ENCODE measurements at places on chromosomes 12 and 14. TPM values are rescaled to one million over a fixed set of nuclear protein-coding genes. Genes with fewer than 3 reads are reported as not detected.

The BCL7A gene
- 7.8 TPM for total RNA-seq

DNA sequence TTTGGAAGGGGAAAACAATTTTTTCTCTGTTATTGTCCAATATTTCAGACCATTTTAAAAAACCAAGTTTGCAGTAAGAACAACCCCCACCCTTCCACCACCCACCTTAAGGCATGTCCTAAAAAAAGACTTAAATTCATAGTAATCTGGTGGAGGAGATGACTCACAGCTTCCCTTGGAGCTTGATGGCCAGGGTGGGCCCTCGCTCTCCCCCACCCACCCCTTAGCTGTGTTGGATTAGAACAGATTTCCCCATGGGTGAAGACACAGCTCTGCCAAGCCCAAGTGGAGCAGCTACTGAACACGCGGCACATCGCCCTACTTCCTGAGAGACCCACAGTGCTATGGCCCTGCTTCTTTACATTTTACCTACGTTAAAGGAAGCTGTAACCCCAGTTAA, 140.3 kb downstream of the GCH1 start:
- peak; percentile 30 for DNase-seq

DNA sequence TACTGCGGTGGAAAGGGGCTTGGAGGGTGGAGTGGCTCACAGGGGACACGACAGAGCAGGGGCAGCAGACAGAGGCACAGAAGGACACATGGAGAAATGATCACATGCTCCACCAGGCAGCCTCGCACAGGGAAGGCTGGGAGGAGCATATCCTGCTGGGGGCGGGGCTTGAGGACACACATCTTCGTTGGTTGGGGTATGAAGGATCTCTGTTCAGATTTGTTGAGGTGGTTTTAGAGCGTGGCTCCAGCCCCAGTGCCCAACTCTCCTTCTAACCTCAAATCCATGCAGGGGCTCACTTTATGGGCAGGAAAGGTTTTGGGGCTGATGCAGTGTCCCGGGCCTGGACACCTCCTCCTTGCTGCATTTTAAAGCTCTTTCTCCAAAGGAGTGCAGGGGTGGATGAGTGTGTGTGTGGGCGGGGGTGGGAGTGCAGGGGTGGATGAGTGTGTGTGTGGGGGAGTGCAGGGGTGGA, 733 bp upstream of the P3H3 start:
- DNase-seq: peak; percentile 95

- no peak for DNase-seq
These were observed 311.0 kb downstream of the NOVA1 start for GRCh38 chr14:26286913-26287205.

DNA sequence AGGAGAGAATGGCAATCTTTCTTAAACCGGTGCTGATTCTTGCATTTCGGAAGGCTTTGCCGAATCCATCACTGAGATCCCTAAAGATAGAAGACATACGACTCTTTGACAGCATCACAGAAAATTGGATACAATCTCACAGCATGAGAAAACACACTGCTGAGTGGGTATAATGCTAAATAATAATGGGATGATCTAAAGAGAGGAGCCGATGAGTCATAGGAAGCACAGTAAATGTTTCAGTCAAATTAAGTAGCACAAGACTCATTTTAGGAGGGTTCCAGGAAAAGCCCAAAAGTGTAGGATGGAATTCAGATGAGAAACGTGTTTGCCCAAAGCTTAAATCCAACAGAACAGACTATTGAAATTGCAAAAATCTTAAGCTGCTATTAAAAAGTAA, 81.7 kb downstream of the CPNE8 start:
- no peak for DNase-seq

The BIN2 gene
- 1.8 TPM for total RNA-seq

DNA sequence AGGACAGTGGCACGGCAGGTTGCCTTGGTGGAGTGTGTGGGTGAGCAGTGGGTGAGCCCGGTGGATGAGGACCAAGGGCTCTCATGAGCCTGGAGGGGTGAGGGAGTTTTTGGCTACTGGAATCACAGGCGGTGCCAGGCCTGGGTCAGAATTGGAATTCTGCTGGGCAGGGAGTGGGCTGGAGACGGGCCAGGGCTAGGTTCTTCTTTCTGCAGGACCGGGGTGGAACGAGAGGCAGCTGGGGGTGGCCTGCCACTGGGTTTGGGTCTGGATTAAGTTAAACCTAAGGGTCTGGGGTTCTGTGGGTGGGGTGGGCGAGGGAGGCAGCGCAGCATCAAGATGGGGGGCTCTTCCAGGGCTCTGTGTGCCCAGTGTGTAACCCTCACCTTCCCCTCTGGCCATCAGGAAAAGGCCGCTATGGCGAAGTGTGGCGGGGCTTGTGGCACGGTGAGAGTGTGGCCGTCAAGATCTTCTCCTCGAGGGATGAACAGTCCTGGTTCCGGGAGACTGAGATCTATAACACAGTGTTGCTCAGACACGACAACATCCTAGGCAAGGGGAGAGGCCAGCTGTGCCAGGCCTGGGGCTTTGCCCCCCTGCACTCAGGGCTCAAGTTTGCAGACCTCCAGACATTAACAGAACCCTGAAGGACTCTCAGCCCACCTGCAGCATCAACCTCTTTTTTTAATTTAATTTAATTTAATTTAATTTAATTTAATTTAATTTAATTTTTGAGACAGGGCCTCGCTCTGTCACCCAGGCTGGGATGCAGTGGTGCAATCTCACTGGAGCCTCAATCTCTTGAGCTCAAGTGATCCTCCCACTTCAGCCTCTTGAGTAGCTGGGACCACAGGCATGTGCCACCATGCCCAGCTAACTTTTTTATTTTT, 7.0 kb downstream of the ACVRL1 start:
- no peak for DNase-seq

DNA sequence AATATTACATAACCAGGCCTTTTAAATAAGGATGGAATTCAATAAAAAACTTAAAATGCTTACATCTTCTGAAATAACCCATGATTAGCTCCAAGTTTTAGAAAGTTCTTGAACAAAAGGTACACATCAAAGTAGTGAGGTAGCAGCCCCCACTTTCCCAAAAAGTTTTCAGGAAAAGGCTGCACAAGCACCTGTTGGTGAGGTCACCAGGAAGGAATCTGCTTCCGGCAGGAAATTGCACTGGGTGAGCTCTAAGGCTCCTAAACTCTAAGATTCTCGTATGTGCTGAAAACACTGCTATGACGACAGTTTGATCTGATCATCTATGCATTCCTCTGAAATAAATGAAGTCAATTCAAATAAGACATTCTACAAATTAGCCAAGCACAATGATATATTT, 34.3 kb upstream of the TTC7B start:
- DNase-seq: peak; percentile 84

DNA sequence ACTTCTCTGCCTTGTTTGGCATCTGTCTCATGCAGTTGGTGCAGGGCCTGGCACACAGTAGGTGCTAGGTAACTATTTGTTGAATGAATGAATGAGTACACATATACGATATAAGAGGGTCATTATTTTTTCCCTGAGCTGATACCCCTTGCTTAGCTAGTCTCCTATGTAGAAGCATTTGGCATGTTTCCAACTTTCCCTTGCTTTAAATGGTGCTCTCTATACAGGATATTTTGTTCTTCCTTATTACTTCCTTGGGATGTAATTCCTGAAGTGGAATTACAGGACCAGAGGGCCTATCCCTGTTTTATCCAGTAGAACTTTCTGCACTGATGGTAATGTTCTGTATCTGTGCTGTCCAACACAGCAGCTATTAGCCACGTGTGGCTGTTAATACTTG, 250.1 kb upstream of the PWP1 start:
- DNase-seq: peak; percentile 13

GRCh38 chr12:91127751-91128150, 16.5 kb upstream of the LUM start:
- DNase-seq: no peak

GRCh38 chr12:91622037-91622436, 439.4 kb upstream of the DCN start:
- no peak for DNase-seq

- no peak for DNase-seq
These were observed 28.2 kb downstream of the P2RX4 start for GRCh38 chr12:121238086-121238485.

- no peak for DNase-seq
These were observed 6.6 kb upstream of the AAAS start for GRCh38 chr12:53328043-53328435.

The DHH gene
- 1.1 TPM for total RNA-seq

The LRFN5 gene
- 10.0 TPM for total RNA-seq

DNA sequence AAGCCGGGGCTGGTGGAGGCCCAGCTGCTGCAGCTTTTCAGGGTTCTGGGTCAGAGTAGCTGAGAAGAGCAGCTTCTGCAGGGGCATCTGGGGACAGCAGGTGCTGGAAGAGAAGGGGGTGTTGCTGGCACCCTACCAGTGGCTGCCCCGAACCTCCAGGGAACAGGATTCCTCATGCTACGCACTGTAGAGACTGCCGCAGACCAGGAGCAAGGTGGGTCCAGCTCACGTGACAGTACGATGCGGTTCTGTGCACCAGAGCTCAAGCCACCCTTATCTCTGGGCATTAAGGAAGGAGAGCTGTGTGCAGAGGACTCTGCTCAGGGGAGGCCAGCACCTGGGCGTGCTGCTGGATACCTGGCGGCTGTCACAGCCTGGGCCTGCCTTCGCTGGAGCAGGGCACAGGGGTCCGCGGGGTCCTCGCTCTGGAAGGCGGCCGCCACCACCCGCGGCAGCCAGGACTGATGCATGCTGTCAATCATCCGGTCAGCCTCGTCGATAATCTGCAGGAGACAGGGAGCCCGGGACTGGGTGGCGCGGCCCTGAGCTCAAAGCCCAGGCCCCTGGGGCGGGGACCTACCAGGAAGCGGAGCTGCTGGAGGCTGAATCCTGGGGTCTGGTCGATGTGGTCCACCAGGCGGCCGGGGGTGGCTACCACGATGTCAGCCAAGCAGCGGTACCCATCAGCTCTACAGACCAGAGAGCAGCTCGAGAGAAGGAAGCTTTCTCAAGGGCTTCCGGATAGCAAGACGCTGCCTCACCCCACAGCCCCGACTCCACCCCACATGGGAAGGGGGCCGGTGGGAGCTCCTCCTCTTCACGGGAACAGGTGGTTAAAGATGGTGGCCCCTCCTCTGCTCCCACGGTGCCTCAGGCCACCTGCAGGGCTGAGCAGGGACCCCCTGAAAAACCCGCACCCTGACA, 2.9 kb downstream of the DDX51 start:
- DNase-seq: no peak

The KRT3 gene
- total RNA-seq: not detected

- no peak for DNase-seq
These were observed 43.1 kb upstream of the DICER1 start for GRCh38 chr14:95200404-95200803.

DNA sequence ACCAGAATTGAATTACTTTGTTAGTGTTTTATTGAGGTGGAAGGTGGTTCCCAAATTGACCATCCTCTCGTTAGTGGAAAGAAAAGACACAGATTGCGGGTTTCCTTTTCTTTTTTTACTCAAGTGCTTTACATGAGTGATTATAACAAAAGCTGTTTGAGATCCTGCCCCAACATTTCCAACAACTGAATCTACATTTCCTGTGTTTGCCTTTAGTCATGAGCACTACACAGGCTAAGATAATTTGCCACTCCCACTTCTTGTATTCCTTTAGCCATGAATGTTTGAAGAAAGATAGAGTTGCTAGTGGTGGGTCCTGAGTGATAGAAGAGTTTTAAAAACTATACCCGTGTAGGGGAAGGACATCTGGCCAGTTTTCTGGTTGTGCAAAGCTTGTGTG, 16.0 kb downstream of the RERGL start:
- DNase-seq: no peak

- peak; percentile 33 for DNase-seq
These were observed 131.2 kb upstream of the DYRK2 start for GRCh38 chr12:67517181-67517887.

The ACRBP gene
- total RNA-seq: 1.4 TPM

- no peak for DNase-seq
These were observed 126.2 kb downstream of the KSR2 start for GRCh38 chr12:117842630-117843029.

DNA sequence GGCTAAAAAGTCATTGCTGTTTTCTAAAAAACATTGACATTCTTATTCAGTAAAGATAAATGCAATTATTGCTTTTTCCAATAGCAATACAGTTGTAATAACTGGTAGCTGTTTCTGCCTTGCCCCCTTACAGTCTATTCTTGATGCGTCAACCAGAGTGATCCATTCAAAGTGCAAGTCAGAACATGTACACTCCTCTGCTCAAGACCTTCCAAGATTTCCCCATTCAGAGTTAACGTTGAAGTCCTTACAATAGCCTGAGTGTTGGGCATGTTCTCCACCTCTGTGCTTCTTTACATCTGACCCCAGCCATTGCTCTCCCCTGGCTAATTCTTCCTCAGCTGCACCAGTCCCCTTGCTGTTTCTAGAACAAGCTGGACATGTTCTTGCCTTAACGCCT, 24.3 kb downstream of the VRK1 start:
- no peak for DNase-seq

DNA sequence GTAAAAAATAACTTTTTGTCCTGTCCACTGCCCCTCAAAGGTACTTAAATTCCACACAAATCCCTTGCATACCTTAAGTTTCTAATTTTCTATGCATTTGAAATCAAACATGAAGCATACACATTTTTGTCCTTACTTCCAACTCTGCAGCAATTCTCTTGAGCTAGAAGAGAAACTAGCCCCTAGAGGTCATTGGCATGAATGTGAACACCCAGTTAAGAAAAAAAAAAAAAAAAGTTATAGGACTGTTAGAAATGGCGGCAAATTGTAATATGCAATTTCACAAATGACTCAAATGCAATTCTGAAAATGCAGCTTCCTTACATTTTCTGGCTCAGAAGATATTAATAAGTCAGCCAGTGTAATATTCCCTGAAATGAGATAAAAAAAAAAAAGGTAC, 4.6 kb upstream of the ESR2 start:
- no peak for DNase-seq

GRCh38 chr12:105272814-105273416, 36.9 kb upstream of the APPL2 start:
- DNase-seq: no peak

The SOAT2 gene
- total RNA-seq: 0.04 TPM

DNA sequence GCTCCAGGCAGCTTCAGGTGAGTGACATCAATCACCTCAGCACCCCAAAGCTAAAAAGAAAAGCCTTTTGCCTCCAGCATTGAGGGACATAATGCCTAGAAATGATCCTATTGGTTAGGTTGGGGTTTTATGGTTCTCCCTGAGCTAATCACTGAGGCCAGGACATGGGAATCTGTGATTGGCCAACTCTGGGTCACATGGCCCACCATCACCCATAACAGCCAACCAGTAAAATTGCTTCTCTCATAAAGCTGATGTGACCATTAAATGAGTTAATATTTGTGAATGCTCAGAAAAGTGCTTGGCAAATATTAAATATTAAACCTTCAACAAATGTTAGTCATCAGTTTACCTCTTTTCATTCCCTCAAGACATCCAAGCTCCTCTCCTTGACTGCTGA, 60.2 kb downstream of the TBX3 start:
- no peak for DNase-seq

- DNase-seq: no peak
These were observed 45.6 kb downstream of the KRT80 start for GRCh38 chr12:52146089-52146821.

All from muscle of leg (tissue), 16 donors.